Right hindlimb (tissue), 1 donor: ENCODE measurements at places on chromosomes 13 and 19.

- no peak for DNase-seq
These were observed 48.6 kb downstream of the MRPL57 start for GRCh38 chr13:21225082-21225481.

DNA sequence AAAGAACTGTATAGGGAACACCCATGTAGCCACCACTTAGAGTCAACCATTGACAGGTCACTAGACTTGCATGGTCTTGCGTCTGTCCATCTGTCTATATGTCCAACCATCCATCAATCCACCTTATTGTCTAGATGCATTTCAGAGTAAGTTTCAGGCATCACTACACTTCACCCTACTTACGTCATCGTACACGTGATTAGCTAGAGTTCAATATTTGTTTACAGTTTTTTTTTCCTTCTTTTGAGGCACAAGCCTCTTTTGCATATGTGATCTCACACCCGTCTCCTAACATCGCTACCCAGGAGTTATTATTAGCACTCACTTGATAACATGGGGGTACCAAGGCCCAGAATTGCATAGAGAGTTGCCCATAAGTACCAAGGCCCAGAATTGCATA, 6.9 kb downstream of the CACNG7 start:
- no peak for DNase-seq

DNA sequence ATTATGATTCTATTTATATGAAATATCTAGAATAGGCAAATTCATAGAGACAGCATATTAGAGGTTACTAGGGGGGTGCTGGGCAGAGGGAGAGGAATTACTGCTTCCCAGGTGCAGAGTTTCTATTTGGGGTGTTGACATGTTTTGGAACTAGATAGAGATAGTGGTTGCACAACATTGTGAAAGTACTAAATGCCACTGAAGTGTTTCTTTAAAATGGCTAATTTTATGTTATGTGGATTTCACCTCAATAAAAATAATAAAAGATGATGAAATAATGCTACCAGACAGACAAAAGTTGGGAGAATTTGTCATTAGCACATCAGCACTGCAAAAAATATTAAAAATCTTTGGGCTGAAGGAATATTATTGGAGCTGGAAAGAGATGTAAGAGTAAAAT, 63.4 kb downstream of the SLC6A16 start:
- no peak for DNase-seq

GRCh38 chr19:45887200-45887710, 1.3 kb upstream of the IRF2BP1 start:
- DNase-seq, result no peak

DNA sequence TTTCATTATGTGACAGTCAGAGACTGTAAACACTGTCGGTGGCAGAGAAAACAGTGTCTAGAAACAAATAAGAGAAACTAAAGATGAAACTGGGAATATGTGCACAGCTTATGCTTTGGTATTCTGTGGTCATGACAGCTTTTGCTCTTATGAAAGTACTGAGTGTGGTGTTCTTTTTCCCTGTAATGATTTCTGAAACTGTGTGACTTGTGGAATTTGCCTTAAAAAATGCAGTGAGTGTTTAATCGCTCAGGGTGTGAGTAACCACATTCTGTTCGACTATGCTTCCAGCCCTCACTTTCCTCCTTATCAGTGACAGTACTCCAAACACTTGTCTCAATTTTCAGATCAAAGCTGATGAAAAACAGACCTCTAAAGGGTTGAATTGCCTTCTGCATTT, 66.9 kb upstream of the DIAPH3 start:
- DNase-seq, result no peak

- DNase-seq, result no peak
These were observed 33.1 kb upstream of the CEBPA start for GRCh38 chr19:33335446-33335845.

DNA sequence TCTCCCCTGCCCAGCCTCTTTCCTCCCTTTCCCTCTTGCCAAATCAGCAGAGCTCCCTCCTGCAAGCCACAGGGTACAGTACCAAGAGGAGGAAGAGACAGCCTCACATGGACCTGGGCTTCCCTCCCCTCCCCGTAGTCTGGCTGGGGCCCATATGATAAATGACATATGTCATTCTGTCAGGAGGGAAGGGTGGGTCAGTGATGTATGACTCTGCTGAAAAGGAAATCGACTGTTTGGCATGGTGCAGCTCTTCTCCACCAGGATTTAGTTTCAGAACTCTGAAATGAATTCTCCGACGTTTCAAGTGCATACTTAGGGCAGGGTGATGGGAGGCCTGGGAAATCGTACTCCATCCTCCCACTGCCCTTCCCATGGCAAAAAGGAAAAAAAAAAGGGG, 9.8 kb downstream of the TSHZ3 start:
- no peak for DNase-seq

DNA sequence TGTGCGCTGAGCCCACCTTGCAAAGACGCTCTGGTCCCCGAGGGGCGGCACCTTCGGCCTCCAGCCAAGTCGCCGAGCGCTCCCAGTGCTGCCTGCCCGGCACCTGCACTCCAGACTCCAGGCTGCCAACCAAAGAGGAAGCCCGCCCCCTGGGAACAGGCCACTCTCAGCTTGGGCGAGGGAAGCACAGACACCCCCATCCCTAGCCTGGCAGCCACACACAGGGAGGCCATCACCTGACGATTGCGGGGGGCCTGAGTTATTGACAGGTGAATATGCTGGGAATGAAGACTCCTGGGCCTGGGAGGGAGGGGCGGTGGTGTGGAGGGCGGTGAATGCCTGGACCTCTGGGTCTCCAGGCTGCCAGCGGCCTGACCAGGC, 10.3 kb upstream of the ZNF492 start:
- no peak for DNase-seq

GRCh38 chr13:100392709-100393630, 195.6 kb downstream of the GGACT start:
- peak; percentile 35 for DNase-seq

- DNase-seq, result peak; percentile 34
These were observed 9.2 kb upstream of the ZSCAN22 start for GRCh38 chr19:58317476-58318072.
